ENCODE measurements at places on chromosomes 16 and 17. TPM values are rescaled to one million over a fixed set of nuclear protein-coding genes. Genes with fewer than 3 reads are reported as not detected.
A peak's percentile ranks its signal among the peaks of the same experiment; 100 is the strongest.

DNA sequence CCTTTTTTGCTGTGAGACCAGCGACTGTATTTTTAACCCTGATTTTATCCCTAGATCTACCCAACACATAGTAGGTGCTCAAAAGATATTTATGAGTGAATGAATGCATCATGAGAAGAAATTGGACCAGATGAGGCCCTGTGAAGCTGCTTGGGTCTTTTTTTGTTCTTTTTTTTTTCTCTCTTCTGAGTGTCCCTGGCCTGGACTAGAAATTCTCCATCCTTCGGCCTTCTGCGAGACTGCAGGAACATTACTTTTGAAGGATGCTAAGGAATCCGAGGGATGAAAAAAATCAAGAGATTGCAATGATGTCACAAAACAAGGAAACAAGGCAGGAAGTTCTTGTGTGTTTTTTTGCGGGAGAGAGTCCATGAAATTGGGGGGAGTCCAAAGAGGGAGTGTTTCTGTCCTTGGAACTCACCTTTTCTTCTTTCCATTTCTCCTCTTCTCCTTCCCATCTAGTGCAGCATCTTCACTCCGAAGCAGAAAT is 560 bp upstream of the RUSF1 start:
- 0 out of 2 replicates have a peak, but pooled peaks cover 3% of the 10 kb centered on the region for H3K4me1 ChIP-seq
- no peak overlapping the region for H3K27ac ChIP-seq
- DNase-seq: no peak
- peak overlapping the region; percentile 87 for H3K4me3 ChIP-seq
- H3K36me3 ChIP-seq: peaks cover 5% of the 10 kb centered on the region

- no peaks in the 10 kb centered on the region for H3K36me3 ChIP-seq
- H3K4me3 ChIP-seq: no peak overlapping the region
- no peak for DNase-seq
- H3K4me1 ChIP-seq: no peaks in the 10 kb centered on the region
- no peak overlapping the region for H3K27ac ChIP-seq
Measured at GRCh38 chr17:49571764-49572163, 3.9 kb upstream of the NXPH3 start.

DNA sequence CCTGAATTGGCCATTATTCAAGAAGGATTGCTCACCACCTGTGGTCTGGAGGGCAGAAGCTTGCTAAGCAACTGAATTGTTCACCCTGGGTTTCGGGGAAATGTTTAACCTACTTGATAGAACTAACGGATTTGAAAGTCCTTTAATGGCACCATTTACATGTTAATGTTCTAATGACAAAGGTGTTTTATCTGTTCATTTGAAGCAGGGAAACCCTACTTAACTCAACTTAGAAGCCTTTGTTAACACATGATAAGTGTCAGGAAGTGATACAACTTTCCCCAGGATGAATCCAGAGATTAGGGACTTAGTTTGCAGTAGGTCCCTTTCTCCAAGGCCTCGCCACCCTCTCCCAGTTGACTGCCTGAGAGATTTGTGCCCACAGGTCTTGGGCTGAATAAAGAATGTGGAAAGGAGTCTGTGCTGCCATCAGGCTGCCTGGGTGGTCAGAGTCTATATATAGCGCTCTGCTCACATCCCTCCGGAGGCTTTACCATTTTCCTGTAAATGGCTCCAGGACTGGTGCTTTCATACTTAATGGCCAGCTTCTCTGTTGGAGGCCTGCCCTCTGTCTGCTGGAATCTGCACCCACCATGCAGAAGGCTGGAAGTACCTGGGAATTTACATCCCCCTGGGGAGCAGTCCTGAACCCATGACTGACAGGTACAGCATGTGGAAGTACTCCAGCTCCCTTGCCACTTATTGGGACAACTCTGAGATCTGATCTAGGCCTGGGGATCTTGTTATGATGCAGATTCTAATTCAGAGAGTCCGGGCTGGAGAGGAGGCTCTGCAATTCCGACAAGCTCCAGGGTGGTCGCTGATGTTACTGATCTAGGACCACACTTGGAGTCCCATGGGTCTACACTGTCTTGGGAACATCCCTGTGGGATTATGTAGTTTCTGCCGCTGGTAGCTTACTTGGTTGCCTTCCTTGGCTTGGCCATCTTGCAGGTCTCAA is 99.9 kb downstream of the ASIC2 start:
- peaks cover 6% of the 10 kb centered on the region for H3K4me1 ChIP-seq
- no peaks in the 10 kb centered on the region for H3K36me3 ChIP-seq
- peaks cover 43% of the 10 kb centered on the region for H3K27me3 ChIP-seq
- no peak overlapping the region for H3K27ac ChIP-seq
- no peak overlapping the region for H3K4me3 ChIP-seq

Gene TM4SF5
- total RNA-seq: not detected

Gene MYH10
- total RNA-seq: 256 TPM
